ENCODE measurements at places on chromosomes 3 and 15.

GRCh38 chr3:132569153-132569552, 27.9 kb upstream of the ACKR4 start:
- no peak for DNase-seq

DNA sequence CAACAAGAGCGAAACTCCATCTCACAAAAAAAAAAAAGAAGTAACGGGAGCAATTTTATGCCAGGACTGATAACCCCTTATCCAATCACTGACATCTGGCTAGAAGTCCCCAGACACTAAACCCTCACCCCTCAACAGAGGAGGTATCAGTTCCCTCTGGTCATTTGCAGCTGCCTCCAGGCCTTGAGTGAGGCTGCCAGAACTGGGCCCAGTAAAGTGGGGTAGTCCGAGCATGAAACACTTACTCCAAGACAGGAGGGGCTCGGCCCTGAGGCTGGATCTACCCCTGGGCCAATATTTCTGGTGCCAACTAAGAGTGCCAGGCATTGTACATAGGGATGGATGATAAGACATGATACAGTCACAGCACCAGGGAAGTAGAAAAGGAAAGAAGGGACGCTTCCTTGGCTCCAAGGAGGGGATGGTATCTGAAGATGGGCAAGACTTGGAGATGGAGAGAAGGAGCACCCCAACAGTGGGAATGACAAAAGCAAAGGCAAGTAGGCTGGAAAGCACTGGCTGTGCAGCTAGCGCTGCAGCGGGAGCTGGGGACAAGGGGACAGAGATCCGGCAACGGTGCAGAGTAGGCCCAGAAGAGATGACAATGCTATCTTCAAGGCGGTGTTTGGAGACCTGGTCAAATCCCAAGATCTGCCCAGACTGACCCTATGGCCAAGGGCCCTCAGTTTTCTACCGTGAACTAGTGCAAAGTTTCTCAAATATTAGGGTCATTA, 2.2 kb downstream of the XXYLT1 start:
- DNase-seq = no peak

DNA sequence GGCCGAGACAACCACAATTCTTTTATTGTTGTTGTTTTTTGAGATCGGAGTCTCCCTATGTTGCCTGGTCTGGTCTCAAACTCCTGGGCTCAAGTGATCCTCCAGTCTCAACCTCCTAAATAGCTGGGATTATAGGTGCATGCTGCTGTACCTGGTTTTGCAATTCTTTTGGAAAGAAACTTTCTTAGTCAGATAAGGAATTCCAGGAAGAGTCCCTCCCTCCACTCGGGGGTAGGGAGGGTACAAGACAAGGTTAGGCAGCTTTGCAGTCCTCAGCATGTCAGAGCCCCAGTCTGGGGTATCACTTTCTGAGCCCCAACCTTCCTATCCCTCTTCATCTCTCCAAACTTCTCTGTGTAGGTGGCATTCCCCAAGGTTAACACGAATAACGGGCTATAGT, 33.8 kb upstream of the FURIN start:
- DNase-seq = no peak

- no peak for DNase-seq
These were observed 101.6 kb upstream of the NR2E3 start for GRCh38 chr15:71708741-71709140.

- no peak for DNase-seq
These were observed 228.0 kb downstream of the DTWD1 start for GRCh38 chr15:49848807-49849206.

DNA sequence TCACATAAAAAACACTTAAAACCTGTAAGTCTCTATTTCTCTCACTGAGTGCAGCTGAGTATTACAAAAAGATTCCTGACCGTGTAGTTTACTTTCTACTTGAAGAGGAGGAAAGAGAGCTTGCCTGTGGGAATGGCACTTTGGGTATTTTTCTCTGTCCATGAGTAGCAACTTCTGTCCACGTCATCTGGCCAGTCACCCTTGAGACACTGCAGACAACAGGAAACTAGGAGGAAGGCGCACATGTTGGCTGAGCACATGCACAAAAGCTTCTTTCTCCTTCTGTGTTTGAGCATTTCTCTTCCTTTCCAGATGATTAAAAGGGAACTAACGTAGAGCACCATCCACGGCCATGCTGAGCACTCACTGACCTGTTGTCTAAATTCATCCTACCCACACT, 19.7 kb downstream of the STARD5 start:
- no peak for DNase-seq

GRCh38 chr15:81894061-81894460, 151.8 kb downstream of the MEX3B start:
- no peak for DNase-seq

DNA sequence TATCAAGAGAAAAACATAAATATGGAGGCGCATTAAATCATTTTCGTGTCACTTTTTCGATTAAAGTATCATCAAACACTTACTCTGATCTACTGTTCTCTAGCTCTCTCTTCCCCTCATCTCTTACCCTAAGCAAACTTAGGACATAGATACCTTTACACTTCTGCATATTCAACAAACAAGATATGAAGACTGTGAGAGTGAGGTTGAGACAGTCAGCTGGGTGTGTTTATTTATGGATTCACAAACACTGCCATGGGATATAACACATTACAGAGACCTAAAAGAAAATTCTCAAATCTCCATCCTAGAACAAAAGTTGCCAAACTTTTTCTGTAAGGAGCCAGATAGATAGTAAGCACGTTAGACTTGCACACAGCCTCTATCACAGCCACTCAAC, 85.2 kb upstream of the ZNF385D start:
- no peak for DNase-seq
